ENCODE measurements at places on chromosomes 4 and X.

- no peak for DNase-seq
These were observed 3.2 kb upstream of the AREG start for GRCh38 chr4:74441744-74442143.

GRCh38 chr4:181008164-181008563 is 1235.0 kb upstream of the TENM3 start:
- no peak for DNase-seq

GRCh38 chrX:19742826-19743225 is 144.6 kb downstream of the SH3KBP1 start:
- DNase-seq = no peak

GRCh38 chrX:20664131-20664530 is 397.4 kb upstream of the RPS6KA3 start:
- no peak for DNase-seq

DNA sequence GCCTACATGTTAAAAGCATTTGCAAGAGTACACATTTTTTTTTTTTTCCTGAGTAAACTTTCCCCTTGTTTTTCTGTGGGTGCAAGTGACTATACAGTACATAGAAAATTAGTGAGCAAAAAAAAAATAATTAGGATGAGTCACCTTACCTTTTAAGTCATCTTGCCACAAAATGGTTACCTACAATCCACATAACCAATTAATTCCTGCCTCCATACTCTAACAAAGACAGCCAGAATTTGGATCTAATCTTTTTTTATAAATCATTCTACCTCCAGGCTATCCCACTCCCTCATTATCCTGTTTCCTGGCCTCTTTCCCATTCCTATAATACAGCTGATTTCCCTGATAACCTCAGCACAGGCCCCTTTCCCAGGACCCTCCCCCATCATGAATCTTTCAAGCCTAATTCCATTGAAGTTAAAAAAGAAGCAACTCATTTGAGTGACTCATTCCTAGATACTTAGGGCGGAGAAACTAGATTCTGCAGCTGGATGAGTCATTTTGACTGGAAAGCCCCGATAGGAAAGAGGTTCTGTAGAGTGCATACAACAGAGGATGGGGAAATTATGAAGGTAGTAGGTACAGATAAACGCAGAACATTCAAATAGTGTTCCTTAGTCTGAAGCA is 128.2 kb downstream of the C4orf51 start:
- peak; percentile 70 for DNase-seq

- DNase-seq = no peak
These were observed 4.8 kb downstream of the CXCL3 start for GRCh38 chr4:74033739-74034138.

DNA sequence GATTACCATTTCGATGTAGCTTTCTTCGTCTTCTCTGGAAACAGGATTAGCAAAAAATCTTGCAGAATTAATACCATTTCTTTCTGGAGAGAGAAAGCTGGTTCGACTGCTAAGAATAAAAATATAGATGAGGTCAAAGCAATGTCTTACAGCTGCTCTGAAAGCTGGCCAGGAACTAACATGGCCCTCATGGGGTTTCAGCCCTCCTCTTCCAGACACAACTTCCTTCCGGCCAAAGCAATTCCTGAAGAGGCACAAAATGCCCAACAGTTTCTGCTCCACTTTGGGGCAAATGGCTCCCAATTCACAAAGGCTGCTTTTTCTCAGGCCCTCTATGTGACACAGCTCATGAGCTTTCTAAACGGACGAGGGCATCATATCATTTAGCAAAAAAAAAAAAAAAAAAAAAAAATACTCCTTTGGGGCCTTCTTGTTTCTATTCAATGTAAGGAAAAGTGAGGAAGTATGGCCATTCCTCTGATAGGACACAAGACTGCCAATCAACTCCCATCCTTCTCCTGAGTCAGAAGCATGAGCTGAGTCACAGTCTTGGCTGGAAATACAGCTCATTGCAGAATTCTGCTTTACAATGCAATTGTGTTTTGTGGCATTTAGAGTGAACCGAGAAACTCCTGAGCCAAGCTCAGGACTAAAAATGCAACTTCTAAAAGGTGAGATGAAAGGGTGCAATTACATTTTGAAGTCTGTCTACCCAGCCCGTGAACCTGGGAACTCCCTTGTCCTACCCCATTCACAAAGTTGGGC is 42.7 kb upstream of the CTAG2 start:
- DNase-seq = no peak

- no peak for DNase-seq
These were observed 281.7 kb upstream of the GK2 start for GRCh38 chr4:79689740-79690139.

- DNase-seq = no peak
These were observed 48.7 kb upstream of the KLHL4 start for GRCh38 chrX:87468941-87469340.

- peak; percentile 89 for DNase-seq
These were observed 1.0 kb downstream of the PDE5A start for GRCh38 chr4:119627267-119628255.

DNA sequence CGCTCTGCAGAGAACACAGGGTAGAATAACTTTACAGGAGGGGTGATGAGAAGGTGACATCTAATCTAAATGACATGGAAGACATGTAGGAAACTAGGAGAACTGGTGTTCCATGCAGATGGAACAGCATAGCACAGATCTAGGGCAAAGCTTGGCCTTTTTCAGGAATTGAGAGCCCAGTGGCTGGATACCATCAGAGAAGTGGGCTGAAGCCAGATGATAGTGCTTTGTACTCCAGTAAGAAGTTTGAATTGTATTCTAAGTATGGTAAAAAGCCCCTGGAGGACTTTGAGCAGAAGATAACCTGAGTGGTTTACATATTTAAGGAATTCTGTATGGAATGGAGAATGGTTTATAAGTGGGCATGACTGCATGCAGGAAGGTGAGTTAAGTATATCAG is 32.8 kb downstream of the ENOPH1 start:
- DNase-seq = no peak

DNA sequence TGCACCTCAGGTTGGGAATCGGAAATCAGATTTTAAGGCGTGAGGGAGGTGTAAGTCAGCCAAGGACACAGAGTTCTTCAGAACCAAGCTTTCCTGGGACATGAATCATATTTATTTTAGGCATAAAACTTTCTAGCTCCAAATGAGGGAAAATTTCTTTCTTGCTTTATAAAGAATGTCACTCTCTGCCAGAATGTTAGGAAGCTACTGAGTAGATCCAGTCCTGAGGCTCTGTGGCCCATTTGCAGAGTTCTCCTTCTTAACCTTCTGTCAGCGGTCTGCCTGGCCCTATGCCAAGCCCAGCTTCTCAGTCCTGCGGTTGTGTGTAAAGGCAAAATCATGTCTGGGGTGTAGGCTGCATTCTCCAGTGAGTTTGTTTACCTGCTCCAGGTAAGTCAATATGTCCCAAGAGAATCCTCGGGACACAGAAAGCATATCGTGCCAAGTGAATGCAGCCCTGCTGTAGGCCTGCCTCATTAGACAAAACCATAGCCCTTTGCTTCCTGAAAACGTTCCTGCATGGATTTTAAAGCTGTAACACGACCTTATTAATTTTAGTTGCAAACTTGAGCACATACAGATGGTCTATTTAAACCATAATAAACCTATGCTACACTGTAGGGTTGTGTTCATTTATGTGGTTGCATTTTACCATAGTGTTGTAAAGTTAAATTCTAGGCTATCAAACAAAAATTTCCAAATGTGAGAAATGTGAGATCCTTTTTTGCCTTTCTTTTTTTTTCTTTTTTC is 29.2 kb upstream of the CCNI start:
- DNase-seq = no peak

- DNase-seq = peak; percentile 95
These were observed 28.4 kb downstream of the TRMT44 start for GRCh38 chr4:8468746-8469535.

GRCh38 chrX:30039768-30040167 is 175.6 kb upstream of the MAGEB2 start:
- DNase-seq = no peak

DNA sequence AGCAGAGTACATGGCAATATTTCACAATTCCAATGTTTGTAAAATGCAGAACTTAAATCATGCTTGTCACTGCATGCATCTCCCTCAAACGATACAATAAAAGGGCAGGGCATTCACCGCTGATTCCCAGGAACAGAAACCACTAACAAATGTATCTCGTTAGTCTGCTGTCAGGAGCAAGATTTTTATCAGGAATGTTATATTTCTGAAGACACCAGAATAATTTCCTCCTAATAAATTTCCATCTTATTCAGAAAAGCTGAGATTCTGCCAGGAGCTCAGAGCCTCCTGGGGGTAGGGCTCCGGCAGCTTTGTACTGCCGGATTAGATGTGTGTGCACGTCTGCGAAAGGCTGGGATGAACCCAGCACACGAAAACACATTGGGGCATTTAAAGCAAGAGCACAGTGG is 54.0 kb upstream of the LDB2 start:
- DNase-seq = no peak

DNA sequence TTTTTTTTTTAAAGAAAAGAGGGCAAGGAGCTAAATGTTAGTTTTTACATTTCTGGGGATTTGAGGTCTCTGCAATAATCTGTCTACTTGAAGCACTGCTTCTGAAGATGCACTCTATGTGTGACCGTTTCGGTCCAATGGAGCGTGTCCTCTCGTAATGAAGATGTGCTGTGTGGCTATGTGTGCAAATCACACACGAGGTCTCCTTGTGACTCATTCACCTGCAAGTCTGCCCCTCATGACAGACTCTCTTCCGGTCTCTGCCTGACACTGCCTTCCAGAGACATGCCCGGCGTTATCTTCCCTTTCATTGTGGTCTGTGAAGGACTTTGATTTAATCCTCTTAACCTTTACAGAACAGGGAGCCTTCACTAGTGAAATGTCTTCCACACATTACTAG is 84.3 kb downstream of the TRAM1L1 start:
- no peak for DNase-seq

DNA sequence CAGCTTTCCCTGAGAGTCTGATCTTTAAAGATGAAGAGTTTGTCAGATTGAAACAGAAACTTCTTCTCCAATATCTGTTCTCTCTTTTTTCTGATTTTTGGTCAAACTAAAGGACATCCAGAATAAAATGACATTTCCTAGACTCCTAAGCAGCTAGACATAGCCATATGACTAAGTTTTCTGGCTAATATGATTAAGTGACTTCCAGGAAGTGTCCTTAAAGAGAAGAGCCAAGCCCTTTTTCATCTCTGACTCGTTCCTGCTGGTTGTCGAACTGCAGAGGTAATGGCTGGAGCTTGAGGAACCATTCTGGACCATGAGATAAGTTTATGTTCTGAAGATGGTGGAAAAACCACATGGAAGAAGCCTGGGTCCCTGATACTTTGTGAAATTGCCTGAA is 546.0 kb downstream of the BCOR start:
- DNase-seq = no peak

DNA sequence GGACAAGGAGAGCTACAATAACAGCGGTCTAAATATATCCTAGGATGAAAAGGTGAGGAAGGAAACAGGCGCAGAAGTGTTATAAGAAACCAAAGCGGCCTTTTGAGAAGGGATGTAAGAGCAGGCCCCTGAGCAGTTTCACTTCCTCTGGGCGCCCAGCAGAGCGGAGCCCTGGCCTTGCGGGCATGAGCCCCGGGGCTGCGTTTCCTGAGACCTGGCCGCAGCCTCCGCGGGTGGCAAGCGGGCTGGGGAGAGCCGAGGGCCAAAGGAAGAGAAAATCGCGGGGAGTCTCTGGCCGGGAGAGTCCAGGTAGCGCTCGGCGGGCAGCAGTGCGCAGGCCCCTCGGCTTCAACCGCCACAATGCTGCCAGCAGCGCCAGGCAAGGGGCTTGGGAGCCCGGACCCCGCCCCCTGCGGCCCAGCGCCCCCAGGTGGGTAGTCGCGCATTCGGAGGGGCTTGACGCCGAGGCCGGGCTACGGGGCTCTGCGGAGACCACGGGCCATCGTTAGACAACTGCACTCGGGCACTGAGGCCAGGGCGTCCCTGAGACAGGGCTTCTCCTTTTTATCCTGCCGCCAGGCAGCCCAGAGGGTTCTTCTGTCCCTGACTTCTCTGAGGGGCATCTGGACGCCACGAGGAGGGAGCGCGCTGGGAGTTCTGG is at the start of gene BANK1:
BANK1 (plus strand) TSS at position 210 of the 661 bp plus-strand sequence; CDS start at position 361, 151 bp downstream.
- peak; percentile 94 for DNase-seq

DNA sequence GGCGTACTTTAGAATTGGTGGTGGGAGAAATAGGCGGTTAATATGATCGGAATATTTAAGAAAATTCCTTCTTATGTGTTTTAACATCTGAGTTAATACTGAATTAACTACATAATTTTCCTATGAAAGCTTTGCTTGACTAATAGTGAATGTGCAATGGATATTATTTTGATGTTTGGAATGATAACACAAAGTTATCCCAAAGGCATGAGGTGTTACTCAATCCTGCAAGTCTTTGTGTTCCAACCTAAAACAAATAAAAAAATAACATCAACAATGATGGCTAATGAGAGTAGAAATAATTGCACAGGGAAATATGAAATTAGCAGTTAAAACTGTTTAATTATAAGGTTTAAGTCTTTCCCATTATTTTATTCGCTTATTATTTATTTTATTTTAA is 183.6 kb upstream of the ARSJ start:
- DNase-seq = no peak

DNA sequence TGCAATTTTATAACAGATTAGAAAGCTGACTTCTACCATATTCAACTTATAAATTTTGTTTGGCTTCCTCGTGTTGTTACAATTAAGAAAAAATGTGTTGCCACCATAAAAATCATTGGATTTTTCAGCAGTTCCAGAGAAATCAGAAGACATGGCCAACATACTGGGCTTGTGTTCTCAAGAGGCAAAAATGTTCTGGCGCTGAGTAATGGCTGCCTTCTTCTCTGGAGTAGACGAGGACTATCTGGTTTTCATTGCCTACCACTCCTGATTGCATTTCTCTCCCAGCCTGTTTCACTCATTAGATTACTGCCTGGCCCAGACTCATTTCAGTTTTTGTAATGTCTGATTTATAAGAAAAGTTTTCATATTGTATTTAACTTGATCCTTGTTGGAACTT is 122.3 kb downstream of the ARHGAP10 start:
- no peak for DNase-seq

- DNase-seq = no peak
These were observed 16.8 kb downstream of the AFF2 start for GRCh38 chrX:148517176-148517575.

DNA sequence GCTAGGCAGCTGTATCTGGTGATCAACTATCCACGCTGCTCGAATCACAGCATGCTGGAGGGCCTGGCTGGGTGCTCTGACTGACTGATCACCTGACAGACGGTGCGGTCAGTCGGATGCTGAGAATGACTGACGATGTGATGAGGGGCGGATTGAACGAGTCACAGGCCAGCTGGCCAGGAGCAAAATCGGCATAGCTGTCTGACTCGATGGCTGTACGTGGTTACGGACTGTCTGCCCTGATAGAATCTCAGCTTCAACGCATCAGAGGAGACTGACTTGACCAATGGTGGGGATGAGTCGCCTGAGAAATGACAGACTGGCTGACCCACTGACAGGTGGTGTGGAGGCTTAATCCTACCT is 1.0 kb upstream of the SUV39H1 start:
- no peak for DNase-seq
